Activated CD4-positive, alpha-beta T cell treated with anti-CD3 and anti-CD28 coated beads for 24 hours (primary cell): ENCODE measurements at places on chromosomes 4 and X.

- no peak for DNase-seq
These were observed 66.6 kb downstream of the FBXO8 start for GRCh38 chr4:174216799-174217272.

DNA sequence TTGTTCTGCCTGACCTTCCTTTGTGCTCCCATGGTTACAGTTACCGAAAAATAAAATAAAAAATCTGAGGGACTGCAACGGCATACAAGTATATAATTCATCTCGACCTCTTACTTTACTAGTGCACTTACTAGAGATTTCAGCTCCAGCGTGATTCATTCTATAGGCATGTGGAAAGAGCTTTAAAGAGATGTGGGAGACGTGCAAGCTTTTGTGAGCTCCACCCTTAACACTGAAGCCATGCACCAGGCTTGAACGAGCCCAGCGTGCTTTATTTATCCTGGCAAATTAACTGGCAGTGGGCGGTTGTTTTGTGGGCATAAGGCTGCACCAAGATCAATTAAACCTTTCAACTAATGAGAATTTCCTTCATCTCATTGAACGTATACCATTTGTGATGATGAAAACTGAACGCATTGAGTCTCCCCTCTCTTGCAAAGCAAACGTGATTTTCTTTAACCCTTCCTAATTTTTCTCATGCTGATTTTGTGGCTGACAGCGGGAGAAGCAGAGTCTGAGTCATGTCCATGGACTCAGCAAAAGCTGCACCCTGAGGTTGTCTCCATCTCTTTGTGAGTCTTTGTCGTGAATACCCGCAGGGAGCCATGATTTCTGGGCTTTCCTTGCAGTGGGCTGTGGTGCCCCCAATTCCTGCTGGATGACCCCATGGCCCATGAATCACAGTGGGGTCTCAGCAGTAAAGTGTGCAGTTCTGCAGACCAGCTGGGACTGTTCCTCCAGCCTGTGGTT lies 60.1 kb downstream of the MXRA5 start:
- DNase-seq = no peak

- no peak for DNase-seq
These were observed 21.3 kb downstream of the ADGRG4 start for GRCh38 chrX:136322064-136322463.

DNA sequence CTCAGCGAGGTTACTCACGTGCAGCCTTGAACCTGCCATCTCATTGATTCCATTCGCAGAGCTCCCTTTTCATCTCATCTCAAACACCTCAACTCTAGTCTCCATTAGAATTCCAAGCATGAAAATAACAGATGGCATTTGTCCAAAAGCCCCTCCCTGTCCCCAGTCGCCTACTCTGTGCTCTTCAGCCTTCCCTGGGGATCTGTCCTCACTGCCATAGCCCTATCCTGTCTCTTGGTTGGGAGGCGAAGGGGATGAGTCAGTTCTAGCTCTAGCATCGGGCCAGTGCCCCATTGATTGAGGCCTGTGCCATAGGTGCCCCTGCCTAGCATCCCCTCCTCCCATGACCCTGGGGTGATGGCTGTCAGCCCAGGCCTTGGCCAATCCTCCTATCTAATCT lies 134.0 kb upstream of the PJA1 start:
- DNase-seq = no peak

DNA sequence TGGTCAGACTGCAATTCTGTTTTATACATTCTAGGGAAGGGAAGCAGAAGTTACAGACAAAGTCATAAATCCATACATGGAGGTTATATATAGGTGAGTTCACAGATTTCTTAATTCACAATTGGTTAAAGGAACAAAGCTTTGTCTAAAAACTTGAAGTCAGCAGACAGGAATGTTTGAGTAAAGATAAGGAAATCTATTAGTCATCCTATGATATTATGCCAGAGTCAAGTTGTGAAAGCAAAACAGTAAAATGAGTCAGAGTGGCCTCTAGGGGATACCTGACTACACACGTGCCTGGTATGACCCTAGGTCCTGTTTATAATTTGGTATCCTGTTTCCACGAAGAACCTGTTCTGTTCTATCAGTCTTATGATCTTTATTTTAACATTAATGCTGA lies 31.5 kb downstream of the ACTRT1 start:
- no peak for DNase-seq

DNA sequence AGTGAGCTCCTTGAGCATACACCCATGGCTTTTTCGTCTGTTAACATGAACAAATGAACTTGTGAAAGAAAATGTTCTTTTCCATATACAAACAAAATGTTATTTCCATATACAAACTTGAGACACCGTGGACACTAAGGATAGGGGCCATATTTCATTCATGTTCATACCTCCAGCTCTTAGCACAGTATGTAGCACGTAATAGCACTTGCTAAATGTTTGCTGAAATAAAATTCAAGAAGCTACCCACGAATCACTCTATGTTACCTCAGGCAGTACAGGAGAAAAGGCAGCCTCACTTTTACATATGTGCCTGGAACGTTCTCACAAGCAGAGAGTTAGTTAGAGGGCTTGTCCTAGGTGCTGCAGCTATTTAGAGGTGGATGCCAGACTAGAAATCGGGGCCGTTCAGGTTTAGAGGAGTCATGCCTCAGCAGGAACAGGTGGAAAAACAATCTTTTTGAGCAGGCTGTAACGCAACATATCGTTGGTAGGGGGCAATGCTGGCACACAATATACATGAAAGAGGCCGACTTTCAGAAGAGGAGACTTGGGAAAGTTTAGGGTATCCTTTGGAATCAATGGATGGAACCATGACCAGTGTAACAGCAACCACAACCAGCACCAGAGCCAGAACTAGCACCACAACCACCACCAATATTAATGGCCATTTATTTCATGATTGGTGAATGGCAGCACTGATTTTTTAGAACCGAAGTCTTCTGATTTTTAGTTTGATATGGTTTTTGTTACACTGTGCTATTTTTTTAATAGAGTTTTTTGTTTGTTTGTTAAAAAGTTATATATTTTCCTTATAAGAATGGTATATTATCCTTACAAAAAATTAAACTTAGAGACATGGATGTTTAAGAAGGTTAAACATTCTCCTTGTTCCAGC lies 14.8 kb upstream of the PAQR3 start:
- no peak for DNase-seq

GRCh38 chr4:173526027-173526482 lies 4.0 kb downstream of the HAND2 start:
- no peak for DNase-seq

GRCh38 chrX:132592880-132593279 lies 104.0 kb upstream of the MBNL3 start:
- DNase-seq = no peak

DNA sequence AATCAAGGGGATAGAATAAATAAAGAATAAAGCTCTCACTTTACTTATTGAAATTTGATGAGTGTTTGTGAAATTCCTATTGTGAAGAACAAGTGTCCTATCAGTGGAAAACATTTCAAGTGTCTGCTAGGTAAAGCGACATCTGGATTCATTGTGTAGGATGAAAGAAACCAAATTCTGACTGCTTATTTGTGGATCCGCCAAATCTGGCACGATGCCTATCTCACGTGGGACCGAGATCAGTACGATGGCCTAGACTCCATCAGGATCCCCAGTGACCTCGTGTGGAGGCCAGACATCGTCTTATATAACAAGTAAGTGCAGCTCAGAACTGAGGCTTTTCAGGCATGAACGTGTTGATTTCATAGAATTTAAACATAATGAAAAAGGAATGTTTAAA lies 1.9 kb downstream of the CHRNA9 start:
- DNase-seq = no peak

DNA sequence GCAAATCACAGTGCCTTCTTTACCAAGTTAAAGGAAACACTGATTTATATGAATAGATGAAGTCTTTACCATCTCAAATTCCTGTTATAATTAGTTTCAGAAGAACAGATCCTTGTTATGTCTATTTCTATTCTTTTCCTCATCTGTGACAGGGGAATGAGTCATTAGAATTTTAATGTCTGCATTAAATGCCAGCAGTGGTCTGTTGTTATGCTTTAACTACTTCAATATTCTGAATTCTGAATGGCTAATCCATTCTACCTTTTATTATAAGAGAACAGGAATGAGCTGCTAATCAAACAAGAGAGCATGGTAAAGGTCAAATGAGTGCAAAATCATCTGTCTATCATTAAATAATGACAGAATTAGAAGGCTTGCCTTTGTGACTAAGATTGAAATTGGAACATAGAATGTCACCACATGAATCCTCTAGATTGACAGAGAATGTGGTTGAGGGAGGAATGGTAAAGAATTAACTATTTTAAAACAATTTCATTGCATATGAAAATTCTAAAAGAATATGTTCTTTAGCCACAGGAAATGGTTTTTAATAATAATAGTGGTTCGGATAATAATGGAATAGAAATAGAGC lies 935.5 kb downstream of the ADGRL3 start:
- no peak for DNase-seq

DNA sequence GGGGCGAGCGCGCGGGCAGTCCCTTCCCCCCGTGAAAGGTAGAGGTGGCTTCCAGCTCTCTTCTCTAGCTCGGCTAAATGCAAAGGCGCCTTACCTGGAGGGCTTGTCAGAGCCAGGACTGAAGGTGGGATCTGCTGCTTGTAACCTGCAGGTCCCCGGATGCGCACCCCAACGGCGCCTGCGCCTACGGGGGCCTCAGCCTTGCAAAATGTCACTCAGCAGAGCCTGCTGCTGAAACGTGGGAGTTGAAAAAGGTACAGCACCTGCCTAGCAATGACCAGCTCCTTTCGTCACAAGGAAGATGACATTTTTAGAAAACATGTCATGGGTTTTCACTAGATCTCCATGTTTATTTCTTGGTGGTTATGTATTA lies 583 bp downstream of the ABHD18 start:
- DNase-seq = peak; percentile 57

GRCh38 chr4:166538491-166539005 lies 665.5 kb downstream of the TLL1 start:
- DNase-seq = no peak

DNA sequence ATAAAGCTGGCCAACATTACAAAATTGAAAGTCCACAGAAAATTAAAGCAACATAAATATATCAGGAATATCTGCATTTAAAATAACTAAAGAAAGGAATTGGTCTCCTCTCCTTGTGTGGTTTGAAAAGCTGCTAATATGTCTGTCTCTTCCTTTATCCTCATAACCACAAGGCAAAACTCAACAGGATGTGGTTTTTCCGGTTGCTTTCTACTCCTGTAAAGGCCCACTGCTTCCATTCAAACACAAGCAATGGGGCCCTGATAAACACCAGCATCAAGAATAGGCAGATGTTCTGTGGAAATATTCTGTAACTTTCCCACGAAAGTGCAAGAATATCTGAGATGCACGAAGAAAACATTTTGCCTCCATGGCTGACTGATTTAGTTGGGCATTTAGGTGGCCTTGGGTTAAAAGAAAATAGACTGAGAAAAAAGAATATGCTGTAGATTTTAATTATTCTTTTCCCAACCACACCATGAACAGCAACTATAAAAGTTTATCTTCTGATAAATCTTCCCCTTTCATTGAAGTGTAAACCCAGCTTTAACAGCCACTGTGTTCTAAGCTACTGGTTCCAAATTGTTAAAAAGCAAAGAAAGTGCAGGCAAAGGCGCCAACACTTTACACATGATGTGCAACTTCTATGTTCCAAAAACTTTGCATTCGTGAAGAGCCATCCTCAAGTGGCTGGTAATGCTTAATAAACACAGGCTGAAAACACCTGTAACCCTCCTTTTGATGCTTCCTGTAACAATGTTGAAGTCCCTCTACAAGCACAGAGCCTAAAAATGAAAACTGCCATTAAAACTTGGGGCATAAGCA lies 50.5 kb upstream of the NDST3 start:
- no peak for DNase-seq

- no peak for DNase-seq
These were observed 513 bp downstream of the NHSL2 start for GRCh38 chrX:71910986-71911730.

GRCh38 chr4:1767061-1767769 lies 25.9 kb upstream of the FGFR3 start:
- no peak for DNase-seq
